ENCODE measurements at places on chromosomes 3 and 15. TPM values are rescaled to one million over a fixed set of nuclear protein-coding genes. Genes with fewer than 3 reads are reported as not detected.

DNA sequence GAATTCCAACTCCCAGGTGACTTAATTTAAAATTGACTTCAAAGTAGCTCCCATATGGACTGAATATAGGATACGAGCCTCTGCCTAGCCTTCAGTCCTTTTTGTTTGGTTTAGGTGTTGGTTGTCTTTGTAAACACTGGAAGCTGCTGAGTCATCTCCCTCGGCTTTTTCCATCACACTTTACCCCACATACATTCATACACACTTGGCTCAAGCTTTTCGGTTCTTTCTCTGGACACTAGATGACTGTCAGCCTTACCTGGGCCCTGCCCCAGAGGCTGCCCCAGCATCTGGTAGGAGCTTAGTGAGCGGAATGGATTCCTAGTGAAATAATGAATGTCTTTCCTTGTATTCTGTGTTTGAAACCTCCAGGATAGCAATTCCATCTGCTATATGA lies 201.5 kb upstream of the IL12A start:
- DNase-seq, result no peak

GRCh38 chr3:14371573-14372474 lies 30.6 kb upstream of the SLC6A6 start:
- DNase-seq, result peak; percentile 89

DNA sequence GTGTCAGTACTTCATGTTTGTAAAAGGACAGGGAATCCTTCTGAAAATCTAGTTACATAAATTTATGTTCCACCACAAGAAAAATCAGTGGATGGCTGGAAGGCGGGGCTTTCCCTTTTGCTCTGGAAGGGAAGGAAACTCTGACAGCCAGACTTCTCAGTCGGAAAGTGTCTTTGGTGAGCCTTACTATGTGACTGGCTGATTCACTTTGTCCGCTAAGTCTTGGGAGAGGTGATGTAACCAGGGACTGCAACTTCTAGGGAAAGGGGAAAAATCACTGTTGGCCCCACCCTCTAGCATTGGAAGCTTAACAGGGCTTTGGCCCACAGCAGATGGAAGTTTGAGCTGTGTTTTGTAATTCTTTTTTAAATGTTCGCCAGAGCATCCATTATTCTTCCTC lies 281.4 kb upstream of the CTDSPL start:
- peak; percentile 25 for DNase-seq

- no peak for DNase-seq
Measured at GRCh38 chr3:177665122-177665808, 468.0 kb upstream of the TBL1XR1 start.

- DNase-seq, result no peak
Measured at GRCh38 chr15:69090197-69090948, 70.1 kb upstream of the GLCE start.

DNA sequence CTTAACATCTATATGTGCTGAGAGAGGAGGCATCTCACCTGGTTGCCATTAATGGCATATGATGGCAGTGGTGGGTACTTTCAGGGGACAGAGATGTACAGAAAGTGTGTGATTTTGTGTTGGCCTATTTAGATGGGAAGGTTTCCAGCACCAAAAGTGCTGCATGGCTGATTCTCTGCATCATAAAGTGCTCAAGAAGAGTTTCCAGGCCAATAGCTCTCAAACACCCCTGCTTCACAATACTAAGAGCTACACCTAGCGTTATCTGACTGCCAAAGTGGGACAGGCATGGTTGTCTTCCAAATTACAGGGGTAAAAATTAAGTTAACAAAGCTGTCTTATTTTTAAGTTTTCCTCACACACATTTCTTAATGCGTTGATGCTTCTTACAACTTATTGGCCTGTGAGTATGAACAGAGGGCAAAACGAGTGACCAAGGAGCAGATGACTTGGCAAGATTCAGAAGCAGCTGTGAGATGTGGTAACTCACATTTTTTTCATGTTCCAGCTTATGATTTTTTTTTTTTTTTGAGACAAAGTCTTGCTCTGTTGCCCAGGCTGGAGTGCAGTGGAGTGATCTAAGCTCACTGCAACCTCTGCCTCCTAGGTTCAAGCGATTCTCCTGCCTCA lies 41.4 kb upstream of the VEPH1 start:
- DNase-seq, result no peak

DNA sequence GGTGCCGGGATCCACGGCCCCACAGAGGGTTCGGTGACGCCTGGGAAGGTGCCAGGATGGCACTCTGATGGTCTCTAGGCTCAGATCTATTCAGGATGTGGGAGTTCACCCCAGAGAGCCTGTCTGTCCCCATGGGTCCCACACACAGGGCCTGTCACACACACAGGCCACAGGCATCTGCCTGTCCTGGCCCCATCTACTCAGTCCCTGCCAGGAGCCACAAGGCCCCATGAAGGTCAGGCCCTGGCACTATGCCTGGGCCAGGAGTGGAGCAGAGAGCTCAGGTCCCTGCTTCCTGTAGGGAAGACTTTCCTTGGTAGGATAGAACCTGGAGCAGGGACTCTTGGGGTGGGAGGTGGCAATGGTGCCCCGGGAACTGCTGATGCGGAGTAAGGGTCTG lies 49.0 kb upstream of the FURIN start:
- DNase-seq, result peak; percentile 48

- no peak for DNase-seq
Measured at GRCh38 chr3:177899275-177900067, 636.8 kb upstream of the KCNMB2 start.

DNA sequence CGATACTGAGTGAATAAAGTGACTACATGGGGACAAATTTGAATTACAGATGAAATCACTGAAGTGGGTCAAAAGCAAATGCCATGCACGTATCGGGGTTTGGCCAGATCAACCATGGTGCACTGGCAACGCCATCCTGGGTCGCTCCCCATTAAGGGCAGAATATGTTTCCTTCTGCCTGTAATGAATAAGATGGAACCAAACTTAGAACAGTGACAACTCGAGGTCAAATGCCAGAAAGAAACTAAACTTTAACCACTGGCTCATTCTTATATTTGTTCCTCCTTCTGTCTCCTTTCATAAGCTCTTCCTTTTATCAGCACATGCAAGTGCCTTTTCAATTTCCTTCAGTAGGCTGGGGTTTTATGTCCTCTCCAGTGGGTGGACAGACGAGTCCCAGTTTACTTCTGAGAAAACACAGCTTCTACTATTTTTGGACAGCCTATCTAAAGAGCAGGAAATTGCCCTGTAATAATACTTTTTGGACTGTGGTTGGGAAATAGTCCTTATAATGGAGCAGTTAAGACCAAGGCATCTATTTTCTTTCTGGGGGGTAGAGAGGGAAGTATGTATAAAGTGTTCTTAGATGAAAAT lies 61.4 kb downstream of the WHAMM start:
- no peak for DNase-seq

DNA sequence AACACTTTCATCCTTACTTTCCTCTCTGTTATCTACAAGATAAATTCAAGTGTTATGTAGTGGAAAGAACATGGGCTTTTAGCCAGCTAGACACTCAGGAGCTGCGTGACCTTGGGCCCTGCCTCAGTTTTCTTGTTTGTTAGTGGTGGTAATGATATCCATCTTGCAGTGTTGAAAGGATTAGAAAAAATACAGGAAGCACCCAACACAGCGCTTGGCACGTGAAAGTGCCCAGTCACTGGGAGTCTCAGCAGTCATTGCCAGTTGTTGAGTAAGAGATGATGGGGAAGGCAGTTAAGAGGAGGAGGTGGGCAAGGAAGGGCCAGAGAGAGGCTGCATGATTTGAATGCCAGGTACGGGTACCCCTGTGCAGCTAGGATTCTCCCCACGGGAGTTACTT lies 5.3 kb downstream of the PDIA5 start:
- DNase-seq, result no peak

- no peak for DNase-seq
Measured at GRCh38 chr3:99084826-99085225, 183.3 kb upstream of the DCBLD2 start.

- peak; percentile 69 for DNase-seq
Measured at GRCh38 chr15:70488002-70488605, 275.3 kb downstream of the UACA start.

- no peak for DNase-seq
Measured at GRCh38 chr3:24135280-24135679, 190.2 kb downstream of the NR1D2 start.

GRCh38 chr15:47796830-47797229 lies 79.5 kb downstream of the SEMA6D start:
- DNase-seq, result no peak

DNA sequence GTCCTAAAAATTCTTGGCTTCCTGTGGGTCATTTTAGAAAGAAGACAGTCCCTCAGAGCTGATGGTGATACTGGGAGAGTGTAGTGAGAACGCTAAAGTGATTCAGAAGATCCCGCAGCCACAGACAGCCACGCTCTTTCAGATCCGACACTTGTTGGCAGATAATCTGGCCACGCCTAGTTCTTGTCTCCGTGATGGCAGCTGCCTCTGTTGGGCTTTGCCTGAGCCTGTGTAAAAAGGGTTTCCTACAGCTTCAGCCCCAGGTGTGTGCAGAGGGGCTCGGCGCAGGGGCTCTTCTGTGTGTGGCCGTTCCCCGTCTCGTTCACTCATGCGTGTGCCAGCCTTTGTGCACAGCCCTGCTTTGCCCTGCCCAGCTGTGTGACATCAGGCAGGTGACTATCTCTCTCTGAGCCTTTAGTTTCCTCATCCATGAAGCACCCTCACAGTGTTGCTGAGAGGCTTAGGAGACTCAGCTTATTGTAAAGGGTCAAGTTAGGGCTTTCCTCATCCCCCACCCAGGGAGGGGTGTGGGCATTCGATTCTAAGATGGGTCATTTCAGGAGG lies 6.3 kb downstream of the IRAK2 start:
- no peak for DNase-seq

GRCh38 chr3:149581681-149582370 lies 76.0 kb downstream of the WWTR1 start:
- DNase-seq, result no peak

GRCh38 chr3:162436826-162437225 lies 940.2 kb downstream of the OTOL1 start:
- DNase-seq, result no peak

DNA sequence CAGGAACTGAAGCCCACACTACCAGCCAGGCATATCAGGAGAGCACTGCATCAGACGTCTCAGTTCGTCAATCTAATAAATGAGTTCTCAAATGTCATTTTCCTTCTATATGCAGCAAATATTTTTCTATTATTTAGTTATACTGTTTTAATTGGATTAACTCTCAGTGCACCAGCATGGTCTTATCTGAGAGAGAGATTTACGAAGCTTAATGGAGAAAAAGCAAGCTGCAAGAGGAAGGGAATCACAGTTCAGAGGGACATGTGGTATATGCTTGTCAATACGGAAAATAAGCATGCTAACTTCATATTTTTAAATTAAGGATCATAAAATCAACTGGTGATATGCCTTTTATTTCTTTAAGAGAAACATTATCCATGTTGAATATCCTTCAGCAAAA lies 213.1 kb upstream of the NECTIN3 start:
- no peak for DNase-seq

DNA sequence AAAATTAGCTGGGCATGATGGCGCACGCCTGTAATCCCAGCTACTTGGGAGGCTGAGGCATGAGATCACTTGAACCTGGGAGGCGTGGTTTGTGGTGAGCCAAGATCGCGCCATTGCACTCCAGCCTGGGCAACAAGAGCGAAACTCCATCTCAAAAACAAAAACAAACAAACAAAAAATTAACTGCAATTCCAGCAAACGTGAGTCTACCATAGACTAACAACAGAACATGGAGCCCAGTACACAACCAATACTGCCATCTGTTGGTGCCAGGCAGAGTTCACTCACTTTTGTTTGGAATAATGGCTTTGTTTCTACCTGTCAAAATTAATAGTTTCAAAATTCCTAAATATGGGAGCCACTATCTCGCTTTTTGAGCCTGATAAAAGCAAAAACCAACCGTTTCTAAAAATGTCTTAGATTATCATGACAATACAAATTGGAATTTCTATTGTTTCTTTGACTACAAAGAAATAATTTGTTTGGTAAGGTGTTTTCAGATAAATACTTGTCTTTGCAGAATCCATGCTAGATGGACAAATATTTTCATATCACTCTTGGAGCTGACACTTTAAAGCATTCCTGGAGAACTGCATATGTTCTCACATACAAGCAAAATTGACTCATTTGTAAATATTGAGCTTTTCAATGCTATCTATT lies 45.0 kb downstream of the GPR176 start:
- no peak for DNase-seq

GRCh38 chr3:70871909-70872656 lies 559.6 kb upstream of the MDFIC2 start:
- DNase-seq, result no peak

- DNase-seq, result no peak
Measured at GRCh38 chr3:61645148-61645547, 83.8 kb downstream of the PTPRG start.

DNA sequence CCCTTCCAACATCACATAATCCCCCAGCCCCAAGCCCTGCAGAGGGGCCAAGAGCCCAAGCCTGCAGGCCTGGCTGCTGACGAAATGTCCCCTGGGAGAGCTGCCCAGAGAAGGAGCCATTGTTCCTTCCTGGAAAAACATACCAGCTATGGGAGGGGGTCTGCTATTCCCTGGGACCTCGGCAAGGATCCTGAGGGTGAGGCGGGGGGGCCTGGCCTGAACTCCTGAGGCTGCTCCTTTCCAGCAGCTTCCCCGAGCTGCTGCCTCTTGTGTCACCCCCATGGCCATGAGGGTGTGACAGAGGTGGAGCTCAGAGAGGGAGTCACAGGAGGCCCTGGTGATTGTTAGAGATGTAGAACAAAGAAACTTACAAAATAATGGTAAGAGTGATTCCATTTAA lies 12.9 kb downstream of the LOXL1 start:
- peak; percentile 5 for DNase-seq

RPL39L gene
- 2.9 TPM for total RNA-seq

PRSS50 gene
- 0.22 TPM for total RNA-seq

ROPN1B gene
- 4.0 TPM for total RNA-seq

ELP6 gene
- total RNA-seq, result 20.4 TPM

TMEM39A gene
- 12.2 TPM for total RNA-seq

PAQR9 gene
- total RNA-seq, result 15.3 TPM

SAMMSON gene
- total RNA-seq, result not detected

NTRK3 gene
- total RNA-seq, result 1.6 TPM

HRH1 gene
- 1.4 TPM for total RNA-seq

TEX55 gene
- not detected for total RNA-seq

GPR87 gene
- not detected for total RNA-seq

SLC28A1 gene
- 0.91 TPM for total RNA-seq

FBXW12 gene
- total RNA-seq, result not detected

C3orf18 gene
- 57.2 TPM for total RNA-seq

SPINT1 gene
- 0.55 TPM for total RNA-seq

WDR76 gene
- total RNA-seq, result 1.8 TPM

SI gene
- total RNA-seq, result not detected

Data from left ventricle myocardium inferior (tissue), 1 donor.